Amygdala (tissue), 56 donors: ENCODE measurements at places on chromosomes 12 and 14.

DNA sequence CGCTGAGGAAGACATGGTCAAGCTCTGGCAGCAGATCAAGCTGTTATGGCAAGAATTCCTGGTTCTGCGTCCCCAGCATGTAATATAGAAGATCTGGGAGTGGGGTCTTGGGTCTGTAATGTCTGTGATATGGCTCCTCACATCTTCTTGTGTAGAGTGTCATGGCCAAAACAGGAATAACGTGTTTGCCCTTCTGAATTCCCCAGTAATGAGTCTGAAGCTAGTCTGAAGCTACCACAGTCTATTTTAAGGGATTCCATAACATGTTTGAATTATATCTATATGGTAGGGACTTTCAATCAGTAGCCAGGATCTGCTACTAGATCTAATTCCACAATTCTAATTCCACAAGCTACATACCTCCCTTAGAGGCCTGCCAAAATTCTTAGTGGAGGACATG is 31.4 kb upstream of the SOX5 start:
- DNase-seq: no peak

DNA sequence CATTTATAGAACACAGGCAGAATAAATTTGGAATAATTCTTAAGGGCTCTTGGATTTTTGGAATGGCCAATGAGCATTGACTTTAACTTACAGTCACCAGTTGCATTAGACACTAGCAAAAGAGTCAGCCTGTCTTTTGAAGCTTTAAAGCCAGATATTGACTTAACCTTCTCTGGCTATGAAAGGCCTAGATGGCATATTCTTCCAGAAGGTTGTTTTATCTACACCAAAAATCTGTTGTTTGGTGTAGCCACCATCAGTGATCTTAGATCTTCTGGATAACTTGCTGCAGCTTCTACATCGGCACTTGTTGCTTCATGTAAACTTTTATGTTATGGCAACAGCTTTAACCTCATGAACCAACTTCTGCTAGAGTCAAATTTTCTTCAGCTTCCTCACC is 10.4 kb downstream of the PCNX1 start:
- no peak for DNase-seq

GRCh38 chr12:94988471-94988870 is 15.0 kb downstream of the NDUFA12 start:
- no peak for DNase-seq

DNA sequence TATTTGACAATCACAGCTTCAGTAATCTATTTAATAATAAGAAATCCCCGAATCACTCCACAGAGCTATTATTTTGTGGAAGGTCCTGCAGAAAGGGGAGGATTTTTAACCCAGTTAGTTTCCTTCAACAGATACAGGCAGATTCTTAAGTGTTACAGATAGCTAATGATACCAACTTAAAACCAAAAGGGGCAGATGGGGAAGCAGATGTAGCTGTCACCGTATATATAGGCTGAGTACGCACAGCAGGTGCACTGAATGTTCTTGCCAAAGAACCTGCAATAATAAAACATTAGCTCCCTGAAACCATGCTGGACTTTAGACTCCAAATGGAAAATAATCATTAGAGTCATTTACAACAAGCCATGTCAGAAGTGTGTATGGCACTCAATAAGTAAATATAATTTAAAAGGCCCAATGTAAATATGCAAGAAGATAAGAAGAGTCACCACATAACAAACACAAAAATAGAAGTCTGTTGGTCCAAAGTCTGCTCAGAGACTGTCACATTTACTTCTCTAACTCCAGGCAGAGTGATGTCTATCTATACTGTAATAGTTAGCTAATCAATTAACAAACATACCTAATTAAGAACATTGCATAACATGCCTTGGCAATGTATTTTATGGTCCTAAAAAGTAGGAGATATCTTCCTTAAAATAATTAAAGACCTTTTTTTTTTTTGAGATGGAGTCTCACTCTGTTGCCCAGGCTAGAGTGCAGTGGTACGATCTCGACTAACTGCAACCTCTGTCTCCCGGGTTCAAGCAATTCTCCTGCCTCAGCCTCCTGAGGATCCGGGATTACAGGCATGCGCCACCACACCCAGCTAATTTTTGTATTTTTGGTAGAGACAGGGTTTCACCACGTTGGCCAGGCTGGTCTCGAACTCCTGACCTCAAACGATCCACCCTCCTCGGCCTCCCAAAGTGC is 78.8 kb downstream of the SEC23A start:
- DNase-seq: no peak

- DNase-seq: no peak
Measured at GRCh38 chr14:77843651-77844050, 43.7 kb downstream of the ADCK1 start.

DNA sequence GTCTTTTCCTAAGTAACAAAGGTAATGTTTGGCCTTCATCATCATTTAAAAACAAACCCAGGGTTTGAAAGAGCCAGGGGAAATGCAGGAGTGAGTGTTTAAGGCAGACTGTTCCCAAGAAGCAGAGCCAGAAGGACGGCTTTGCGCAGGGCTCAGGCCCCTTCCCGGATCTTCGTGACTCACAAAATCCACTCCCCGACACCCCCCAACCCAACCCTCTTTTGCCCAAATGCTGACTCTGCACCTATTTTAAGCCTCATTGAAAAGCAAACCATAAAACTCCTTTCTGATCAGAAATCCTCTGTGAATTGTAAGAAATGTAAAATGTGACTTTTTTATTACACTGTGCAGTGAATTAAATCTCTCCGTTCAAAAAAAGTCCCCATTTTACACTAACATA is 67.5 kb downstream of the SETD3 start:
- DNase-seq: no peak

DNA sequence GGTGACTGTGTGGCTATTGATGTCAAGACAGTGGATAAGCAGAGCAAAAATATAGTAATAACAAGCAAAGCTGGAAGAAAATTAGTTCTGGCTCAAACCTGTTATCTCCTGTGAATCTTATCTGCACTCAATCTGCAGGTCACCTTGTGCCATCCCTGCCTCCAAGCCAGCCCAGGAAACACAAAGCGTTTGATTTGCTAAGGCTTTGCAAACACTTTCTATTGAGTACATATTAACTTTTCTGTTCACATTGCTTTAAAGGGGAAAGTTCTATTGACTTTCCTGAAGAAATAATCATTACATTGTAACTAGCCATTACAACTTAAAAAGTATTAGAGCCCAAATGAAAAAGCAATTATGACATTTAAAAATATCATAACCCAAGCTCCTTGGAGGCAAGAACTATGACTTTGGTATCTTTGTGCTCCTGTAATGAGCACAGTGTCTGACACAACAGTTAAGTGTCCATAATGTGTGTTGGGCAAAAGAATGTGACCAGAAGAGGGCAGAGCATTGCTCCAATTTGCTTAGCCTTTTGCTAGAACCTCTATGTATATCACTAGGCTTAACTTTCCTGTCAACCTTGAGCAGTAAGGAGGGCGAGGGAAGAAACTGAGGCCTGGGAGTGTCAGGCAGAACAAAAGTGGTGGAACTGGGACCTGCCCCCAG is 24.7 kb downstream of the SERPINA3 start:
- no peak for DNase-seq

- DNase-seq: no peak
Measured at GRCh38 chr14:63220526-63220925, 16.3 kb downstream of the RHOJ start.

GRCh38 chr14:78863143-78863542 is 693.0 kb downstream of the NRXN3 start:
- DNase-seq: no peak

DNA sequence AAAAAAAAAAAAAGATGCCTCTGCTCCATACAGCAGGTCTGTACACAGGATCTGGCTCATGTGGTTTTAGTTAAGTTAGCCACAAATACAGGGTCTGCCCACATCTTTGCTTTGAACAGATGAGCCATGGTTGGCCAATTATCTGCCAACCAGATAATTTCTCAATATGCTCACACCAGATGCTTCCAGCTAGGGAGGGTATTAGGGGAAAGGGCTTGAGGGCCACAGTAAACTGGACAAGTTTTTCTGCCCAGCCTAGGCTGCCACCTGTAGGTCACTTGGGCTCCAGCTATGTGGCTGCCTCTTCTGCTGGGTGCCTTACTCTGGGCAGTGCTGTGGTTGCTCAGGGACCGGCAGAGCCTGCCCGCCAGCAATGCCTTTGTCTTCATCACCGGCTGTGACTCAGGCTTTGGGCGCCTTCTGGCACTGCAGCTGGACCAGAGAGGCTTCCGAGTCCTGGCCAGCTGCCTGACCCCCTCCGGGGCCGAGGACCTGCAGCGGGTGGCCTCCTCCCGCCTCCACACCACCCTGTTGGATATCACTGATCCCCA is 776 bp downstream of the RDH5 start:
- DNase-seq: no peak

DNA sequence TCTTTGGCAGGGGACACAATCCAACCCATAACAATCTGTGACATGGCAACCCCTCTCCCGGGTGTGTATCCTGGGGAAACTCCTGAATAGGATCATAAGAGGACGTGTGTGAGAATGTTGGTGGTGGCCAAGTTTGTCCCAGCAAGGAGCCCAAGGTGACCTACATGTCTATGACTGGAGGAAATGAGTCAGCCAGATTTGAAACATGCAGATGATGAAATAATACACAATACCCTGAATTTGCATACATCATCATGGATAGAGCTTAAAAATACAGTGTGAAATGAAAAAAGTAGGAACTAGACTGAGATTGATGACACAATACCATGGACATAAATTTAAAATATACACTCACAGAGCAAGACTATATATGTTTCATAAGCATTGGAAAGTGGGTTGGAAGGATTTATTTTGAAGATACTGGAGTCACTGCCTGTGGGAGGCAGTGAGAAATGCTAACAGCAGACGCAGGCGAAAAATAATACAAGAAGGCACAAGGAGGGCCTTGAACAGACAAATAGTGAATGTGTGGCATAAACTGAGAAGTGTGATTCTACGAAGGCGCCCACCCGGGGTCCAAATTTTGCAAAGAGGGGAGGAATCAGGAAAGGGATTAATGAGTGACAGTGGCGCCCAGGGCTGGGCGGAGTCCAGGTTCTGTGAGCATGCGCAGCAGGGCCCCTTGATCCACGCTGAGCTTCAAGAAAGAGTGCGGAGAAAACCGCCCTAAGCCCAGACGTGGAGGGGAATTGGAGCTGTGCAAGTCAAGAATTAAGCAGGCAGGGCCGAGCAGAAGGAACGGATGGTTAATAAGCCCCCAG is 7.0 kb upstream of the MAP1LC3B2 start:
- no peak for DNase-seq

DNA sequence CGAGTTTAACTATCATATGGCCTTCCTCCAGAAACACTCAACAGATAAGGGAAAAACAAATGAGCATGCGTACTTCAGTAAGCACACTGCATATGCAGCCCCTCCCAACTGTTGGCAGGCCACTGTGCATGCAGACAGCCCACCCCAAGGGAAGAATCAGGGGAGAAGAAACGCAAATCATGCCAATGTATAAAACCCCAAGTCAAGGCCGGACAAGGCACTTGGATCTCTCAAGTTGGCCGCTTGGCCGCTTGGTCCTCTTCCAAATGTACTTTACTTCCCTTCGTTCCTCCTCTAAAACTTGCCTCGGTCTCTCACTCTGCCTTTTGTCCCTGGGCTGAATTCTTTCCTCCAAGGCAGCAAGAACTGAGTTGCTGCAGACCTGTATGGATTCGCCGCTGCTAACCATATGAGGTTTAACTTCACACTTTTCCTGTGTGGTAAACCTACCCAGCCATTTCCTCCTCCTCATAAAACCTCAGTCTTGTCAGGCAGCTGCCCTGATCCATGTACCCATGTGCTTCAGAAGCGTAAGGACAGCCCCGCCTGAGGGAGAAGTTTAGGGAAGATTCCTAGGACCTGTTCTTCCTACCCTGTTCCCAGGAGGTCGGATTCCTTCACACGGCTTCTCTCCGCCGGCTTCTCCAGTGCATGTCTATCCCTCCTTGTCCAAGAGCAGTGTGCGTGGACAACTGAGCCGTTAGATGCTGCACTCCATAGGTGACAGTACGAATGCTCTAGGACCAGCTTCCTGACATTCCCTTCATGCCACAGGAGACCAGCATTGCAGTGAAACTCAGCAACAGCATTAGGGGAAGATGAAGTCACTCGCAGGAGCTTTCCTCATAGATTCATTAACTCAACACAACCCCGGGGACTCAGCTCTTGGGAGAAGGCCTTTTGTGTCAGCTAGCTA is 188.0 kb downstream of the MON2 start:
- DNase-seq: no peak

- DNase-seq: no peak
Measured at GRCh38 chr12:125133616-125134015, 68.4 kb downstream of the AACS start.

GRCh38 chr14:96614481-96614881 is 112.3 kb downstream of the PAPOLA start:
- no peak for DNase-seq

GRCh38 chr12:5262885-5263284 is 169.0 kb upstream of the NTF3 start:
- DNase-seq: no peak

- no peak for DNase-seq
Measured at GRCh38 chr14:101175731-101176534, 272.4 kb upstream of the RTL1 start.

DNA sequence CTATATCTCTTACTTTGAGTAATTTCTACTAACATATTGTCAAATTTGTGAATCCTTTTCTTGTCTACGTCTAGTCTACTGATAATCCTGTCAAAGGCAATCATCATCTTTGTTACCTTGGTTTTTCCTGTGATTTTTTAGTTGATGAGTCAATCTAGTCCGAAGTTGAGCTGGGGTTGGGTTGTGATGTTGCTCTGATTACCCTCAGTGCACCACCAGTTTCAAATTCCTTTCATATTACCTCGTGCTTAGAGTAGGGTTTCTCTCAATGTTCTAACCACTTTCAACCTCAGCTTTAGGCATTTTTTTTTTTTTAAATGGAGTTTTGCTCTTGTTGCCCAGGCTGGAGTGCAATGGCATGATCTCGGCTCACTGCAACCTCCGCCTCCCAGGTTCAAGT is 186.8 kb downstream of the BTG1 start:
- DNase-seq: no peak

- no peak for DNase-seq
Measured at GRCh38 chr12:67942724-67943123, 46.5 kb upstream of the IFNG-AS1 start.

GRCh38 chr14:89455412-89455811 is 38.4 kb upstream of the FOXN3 start:
- DNase-seq: no peak
